ENCODE measurements at places on chromosomes 12 and 14.

- no peak for DNase-seq
Measured at GRCh38 chr12:45294906-45295305, 79.0 kb downstream of the ANO6 start.

GRCh38 chr12:19287302-19287701 lies 152.0 kb upstream of the AEBP2 start:
- DNase-seq = no peak

DNA sequence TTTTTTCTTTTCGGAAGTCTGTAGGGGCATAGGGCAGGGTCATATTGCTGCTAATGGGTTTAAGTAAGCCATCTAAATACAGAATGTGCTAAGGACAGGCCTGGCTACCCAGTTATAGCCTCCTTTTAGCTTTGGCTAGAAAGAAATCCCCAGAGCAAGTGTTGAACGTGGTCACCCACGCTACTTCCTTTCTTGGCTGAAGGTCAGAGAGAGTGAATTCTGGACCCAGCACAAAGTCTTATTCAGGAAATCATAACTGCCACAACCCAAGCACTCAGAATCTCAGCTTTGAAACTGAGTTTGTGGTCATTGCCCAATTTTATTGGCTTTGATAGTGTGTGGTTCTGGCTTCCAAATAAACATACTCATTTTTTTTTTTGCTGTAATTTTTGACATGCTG lies 542.1 kb upstream of the ATP2B1 start:
- DNase-seq = no peak

GRCh38 chr12:94304566-94305061 lies 155.1 kb downstream of the CEP83 start:
- no peak for DNase-seq

GRCh38 chr14:46985529-46986380 lies 334.2 kb upstream of the RPL10L start:
- DNase-seq = no peak

GRCh38 chr12:31026202-31026601 lies 47.5 kb upstream of the DDX11 start:
- no peak for DNase-seq

DNA sequence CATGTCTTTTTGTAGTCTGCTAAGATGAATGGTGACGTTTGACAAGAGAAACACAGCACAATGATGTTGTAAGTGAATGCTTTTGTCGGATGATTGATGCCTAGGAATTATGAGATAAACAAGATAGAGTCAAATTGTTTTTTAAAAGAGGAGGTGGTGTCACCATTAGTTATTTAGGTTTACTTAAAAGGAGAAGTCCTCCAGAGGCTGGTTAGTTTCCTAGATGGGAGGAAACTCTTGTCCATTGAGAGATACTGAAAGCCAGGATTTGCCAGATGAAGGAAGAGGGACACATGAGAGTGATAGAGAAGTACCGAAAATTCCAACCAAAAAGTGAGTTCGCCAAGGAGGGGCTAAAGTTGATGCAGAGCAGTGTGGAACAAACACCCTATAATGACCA lies at the start of gene OR10G2:
OR10G2 (minus strand) TSS at position 101 of the 400 bp plus-strand sequence; CDS start at position 3, 98 bp downstream.
- DNase-seq = no peak

GRCh38 chr14:60648249-60648933 lies 886 bp downstream of the SIX1 start:
- DNase-seq = no peak

GRCh38 chr12:79900951-79901350 lies 33.9 kb downstream of the PPP1R12A start:
- no peak for DNase-seq

DNA sequence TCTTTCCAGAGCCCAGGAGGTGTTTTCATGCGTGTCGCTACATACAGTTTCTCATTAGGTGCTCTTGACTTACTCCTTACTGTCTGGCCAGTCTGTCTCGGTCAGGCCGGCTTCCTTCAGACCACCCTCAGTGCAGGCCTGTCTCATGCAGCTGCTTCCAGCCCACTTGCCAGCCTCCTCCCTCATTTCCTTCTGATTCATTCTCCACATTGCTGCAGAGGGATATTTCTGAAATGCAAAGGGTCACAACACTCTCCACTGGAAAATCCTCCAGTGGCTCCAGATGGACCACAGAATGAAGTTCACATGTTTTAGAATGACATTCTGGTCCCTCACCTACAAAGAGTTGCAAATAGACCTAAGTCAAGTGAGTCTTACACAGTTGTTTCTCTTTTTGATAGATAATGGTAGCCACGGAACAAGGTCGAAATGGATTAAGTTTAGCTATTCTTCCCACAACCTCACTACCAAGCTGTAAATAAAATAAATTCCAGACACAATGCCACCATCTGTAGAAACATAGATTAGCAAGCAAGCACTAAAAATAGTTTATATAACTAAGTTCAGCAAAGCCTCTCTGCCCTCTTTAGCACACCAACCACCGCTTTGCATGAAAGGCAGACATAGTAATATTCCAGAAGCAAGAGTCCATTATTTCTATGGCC lies 146.9 kb downstream of the ESR2 start:
- DNase-seq = no peak

- DNase-seq = no peak
Measured at GRCh38 chr12:131258398-131258797, 304.7 kb downstream of the ADGRD1 start.
